ENCODE measurements at places on chromosomes 1 and 21.

- no peak for DNase-seq
Observed at GRCh38 chr1:47827109-47827508, 170.1 kb downstream of the TRABD2B start.

DNA sequence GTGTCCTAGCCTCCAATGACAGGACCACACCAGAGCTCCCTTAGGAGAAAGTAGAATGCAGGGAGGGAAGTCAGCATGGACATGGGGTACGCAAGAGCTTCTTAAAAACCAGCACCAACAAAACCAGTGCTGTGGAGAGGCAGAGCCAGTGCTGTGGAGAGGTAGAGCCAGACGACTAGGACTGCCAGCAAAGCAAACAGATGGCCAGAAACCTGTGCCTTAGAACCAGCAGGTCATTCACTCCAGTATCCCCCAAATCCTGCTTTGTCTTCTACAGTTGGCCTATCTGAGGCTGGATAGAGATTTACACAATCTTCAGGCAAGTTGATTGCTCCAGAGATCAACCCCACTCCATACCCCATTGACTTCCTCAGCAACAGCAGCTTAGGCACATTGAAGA is 459.9 kb upstream of the CAMK1G start:
- no peak for DNase-seq

GRCh38 chr1:95122151-95122697 is 5.1 kb downstream of the TLCD4 start:
- DNase-seq: no peak

DNA sequence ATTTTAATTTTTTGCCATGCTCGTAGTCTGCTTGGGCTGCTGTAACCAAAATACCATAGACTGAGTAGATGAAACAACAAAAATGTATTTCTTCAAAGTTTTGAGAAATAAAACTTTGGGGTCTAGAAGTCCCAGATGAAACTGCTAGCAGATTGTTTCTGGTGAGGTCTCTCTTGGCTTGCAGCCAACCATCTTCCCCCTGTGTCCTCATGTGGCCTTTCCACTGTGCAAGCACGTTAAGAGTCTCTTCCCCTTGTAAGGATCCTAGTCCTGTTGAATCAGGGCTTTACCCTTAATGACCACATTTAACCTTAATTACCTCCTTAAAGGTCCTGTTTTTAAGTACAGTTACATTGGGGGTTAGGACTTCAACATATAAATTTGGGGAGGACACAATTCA is 86.6 kb downstream of the PTBP2 start:
- no peak for DNase-seq

DNA sequence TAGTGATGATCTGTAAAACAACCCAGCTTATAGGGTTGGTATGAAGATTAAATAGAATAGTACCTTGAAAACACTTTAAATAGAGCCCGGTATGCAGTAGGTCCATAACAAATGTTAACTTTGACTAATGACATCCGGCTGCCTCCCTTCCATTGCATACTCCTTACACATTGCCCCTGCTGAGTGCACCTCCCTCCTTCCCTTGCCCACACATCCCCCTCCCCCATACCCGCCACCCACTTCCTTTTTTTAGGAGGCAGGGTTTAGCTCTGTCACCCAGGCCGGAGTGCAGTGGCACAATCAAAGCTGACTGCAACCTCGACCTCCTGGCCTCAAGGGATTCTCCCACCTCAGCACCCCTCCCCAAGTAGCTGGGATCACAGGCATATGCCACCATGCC is 24.4 kb upstream of the ZC3H12A start:
- DNase-seq: no peak

GRCh38 chr1:66563941-66564630 is 30.1 kb downstream of the SGIP1 start:
- DNase-seq: peak; percentile 82

DNA sequence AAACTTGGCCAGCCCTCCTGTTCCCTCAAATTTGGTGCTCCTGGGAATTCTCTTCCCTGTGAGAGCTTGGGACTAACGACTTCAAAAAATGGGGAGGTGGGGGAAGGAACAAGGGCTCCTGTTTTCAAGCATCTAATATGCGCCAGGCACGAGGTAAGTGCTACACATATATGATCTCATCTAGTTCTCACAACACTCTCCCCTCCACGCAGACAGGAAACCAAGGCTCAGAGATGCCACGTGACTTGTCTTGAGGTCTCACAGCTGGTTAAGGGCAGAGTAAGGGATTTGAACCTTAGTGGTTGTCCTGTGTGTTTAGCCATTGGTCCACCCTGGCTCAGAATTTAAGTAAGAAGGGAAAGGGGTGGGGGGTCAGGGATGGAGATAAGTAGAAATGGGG is 125.9 kb downstream of the DMRTB1 start:
- DNase-seq: no peak

GRCh38 chr21:35948982-35949381 is 111.3 kb downstream of the SETD4 start:
- DNase-seq: no peak

- DNase-seq: peak; percentile 77
Observed at GRCh38 chr1:204837440-204838084, 33.1 kb upstream of the NFASC start.

GRCh38 chr1:241336335-241336734 is 20.7 kb downstream of the RGS7 start:
- DNase-seq: no peak
